ENCODE measurements at places on chromosomes 12 and 14.

DNA sequence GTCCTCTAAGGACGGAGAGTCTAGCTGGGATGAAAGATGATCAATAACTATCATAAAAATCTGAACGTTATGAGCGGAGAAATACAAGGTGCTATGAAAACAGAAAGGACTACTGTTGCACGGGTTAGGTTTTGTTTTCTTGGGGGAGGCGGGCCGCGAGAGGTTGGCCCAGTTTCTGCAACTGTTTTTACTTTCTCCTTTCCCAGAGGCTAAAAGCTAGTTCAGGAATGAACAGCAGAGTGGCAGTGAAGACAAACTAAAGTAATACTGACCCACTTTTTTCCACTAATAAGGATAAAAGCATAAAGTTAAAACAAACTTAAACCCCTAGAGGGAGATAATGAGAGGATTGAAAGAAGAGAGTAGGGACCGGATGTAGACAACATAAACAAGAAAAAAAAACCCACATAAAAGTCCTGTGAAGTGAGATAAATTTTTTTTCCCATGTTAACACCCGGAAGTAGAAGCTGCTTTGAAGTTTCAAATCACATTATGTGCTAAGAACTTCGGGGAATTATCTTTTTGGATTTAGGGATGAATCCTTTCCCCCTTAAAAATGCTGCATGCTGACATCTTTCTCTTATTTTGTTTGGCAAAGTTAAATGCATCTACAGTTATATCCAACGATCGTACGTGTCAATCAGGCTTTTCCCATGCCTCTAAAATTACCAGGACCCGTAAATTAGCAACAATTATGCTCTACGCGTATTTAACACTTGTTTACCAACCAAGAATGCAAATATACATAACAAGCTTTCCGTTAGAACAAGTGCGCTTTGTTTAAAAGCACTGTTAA, 1.0 kb upstream of the CDK17 start:
- DNase-seq, result peak; percentile 68

DNA sequence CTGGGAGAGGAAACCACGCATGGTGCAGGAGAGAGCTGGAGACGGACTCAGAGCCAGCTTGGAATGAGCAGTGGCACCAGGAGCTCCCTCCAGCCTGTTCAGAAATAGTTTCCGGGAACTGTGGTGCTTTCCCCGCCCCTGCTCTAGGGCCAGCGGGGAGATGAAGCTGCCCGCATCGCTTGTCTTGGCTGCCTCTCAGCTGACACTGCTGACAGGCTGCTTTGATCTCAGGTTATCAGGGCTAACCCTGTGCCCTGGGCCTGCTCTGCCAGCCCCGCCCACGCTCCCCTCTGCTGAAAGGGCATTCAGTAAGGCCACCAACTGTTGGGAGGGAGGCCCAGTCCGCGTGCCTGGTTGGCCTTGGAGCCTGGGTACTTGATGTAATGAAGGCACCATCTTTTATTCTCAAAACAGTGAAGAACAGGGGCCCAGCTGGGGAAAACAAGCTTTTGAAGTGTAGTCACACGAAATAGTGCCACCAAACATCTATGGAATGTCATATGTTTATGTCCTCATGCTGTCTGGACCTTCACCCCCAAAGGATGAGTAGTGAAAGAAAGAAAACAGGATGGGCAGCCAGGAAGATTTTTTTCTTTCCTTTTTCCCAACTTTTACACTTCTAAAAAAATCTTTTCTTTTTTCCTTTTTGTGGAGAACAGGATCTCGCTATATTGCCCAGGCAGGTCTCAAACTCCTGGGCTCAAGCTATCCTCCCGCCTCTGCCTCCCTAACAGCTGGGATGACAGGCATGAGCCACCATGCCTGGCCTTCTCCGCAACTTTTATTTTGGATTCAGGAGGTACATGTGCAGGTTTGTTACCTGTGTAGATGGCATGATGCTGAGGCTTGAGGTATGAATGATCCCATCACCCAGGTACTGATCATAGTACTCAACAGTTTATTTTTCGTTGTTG, 115.9 kb upstream of the TBX3 start:
- DNase-seq, result no peak

- DNase-seq, result no peak
These were observed 24.3 kb downstream of the DLK1 start for GRCh38 chr14:100750762-100751699.

DNA sequence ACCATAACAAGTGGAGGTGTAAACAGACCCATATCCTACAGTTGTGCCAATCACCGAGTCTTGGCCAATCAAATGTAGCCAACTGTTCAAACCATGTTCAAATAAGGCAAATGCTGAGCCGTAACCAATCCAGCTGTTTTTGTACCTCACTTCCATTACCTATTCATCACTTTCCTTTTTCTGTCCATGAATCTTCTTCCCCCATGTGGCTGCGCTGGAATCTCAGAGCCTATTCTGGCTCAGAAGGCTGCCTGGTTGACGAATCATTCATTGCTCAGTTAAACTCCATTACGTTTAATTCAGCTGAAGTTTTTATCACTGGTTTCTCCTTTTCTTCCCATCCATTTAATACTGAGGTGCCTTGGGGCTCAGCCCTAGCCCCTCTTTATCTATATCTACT, 71.1 kb downstream of the TBC1D30 start:
- no peak for DNase-seq

DNA sequence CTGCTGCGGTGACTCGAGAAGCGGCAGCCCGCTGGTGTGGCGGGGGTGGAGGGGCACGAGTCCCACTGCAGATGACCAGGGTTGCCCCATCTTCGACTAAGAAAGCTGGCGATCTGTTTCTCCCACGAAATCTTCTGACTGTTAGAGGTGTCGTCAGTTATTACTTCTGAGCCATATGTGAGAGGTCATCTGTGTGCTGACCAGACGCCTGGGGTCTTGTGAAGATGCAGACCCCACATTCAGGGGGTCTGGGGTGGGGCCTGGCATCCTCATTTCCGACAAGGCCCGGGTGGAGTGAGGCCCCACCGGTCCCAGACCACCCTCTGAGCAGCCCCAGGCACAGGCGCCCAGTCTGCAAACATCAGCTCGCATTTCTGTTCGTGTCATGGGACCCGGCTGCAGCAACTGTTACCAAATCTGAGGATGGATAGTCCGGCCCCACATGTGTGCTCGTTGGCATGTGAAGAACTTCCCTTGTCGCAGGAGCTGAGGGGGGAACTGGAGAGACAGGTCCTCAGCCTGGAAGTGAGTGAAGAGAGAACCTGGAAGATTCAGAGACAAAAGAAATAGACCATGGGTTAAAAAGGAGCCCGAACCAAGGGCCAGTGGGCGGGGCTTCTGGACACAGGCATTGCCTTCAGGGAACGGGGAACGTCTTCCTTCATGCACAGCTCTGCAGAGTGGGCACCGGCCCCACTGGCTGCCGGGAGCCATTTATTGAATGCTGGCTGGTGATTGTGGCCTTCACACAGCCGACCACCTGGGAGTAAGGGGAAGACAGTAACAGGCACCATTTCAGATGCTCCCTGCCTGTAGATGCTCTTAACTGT, 135.2 kb downstream of the ADGRD1 start:
- peak; percentile 8 for DNase-seq

GRCh38 chr14:68539241-68539737, 253.6 kb downstream of the ZFP36L1 start:
- no peak for DNase-seq

- DNase-seq, result no peak
These were observed 43.0 kb upstream of the CTDSP2 start for GRCh38 chr12:57889500-57889989.

- no peak for DNase-seq
These were observed 7.2 kb upstream of the KRT86 start for GRCh38 chr12:52267266-52267665.

DNA sequence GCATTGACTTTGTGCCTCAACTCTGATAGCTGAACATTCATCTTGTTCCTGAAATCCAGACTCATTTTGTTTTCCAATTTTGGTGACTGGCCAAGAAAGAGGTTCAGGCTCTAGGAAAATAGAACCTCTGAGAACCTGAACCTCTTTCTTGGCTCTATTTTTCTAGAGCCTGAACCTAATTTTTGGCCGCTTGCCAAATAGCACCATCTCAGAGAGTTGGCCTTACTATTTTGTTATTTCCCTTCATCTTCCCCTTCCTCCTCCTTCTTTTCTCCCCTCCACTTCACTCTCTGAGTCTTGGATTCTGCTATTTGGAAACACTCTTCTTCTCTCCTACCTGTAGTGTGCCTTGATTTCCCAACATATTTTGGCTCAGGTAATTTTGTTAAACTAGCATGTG, 114.4 kb upstream of the CNTN1 start:
- DNase-seq, result no peak
